Stimulated activated CD4-positive, alpha-beta T cell treated with anti-CD3 and anti-CD28 coated beads, Interleukin-1b, Interleukin-23, amount 100 ng/mL, for 24 hours (primary cell): ENCODE measurements at places on chromosomes 1 and 21.

GRCh38 chr1:3533067-3534048 is 78.0 kb downstream of the MEGF6 start:
- DNase-seq, result no peak

DNA sequence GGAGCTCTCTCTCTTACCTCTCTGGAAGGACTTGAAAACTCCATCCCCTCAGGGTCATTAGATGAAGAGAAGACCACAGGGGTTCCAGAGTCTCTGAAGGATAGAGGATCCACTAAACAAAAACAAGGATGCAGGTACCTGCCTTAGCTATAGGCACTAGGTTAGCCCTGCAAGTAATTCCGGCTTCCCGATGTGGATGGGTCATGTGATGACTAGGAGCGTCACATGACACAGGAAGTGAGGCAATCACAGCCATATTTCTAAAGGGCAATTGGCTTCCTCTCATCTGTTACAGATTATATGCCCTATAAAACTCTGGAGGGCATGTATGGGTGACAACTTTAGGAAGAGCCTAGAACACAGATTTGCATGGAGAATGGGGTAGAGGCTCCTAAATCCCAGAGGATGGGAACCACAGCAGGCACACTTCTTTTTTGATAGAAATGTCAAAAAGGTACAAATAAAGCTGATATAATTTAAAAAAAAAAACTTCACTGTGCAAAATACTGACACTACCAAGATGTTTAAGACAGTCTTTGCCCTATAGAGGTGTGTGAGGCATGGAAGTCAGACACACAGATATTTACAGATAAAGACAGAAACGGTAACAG is 14.1 kb downstream of the ENTREP3 start:
- no peak for DNase-seq

GRCh38 chr1:7389201-7389905 is 381.7 kb upstream of the VAMP3 start:
- no peak for DNase-seq

GRCh38 chr1:46248122-46248920 is 758 bp downstream of the RAD54L start:
- peak; percentile 13 for DNase-seq

- no peak for DNase-seq
Measured at GRCh38 chr1:89454845-89455521, 69.6 kb upstream of the LRRC8B start.
